ENCODE measurements at places on chromosomes 7 and 10.

DNA sequence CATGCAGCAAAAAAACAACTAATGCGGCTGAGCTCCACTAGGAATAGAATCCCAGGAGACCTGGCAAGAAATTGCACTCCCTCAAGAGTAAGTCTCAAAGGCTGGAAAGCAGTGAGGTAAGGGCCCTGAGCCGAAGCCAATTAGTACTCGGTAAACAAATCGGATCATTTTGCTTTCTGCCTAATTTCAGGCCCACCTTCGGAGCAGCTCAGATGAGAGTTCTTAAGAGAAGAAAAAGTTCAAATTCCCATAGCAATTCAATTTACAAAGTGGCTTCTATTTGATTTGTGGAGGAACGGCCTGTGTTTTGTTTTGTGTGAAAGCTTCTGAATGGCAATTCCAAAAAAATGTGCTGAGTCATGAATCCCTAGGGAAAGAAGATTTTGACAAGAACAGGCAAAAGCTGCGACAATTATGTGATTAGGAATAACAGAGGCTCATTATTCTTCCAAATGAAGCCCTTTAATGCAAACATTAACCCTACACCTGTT is 60.9 kb downstream of the SLC16A9 start:
- no peak for DNase-seq

DNA sequence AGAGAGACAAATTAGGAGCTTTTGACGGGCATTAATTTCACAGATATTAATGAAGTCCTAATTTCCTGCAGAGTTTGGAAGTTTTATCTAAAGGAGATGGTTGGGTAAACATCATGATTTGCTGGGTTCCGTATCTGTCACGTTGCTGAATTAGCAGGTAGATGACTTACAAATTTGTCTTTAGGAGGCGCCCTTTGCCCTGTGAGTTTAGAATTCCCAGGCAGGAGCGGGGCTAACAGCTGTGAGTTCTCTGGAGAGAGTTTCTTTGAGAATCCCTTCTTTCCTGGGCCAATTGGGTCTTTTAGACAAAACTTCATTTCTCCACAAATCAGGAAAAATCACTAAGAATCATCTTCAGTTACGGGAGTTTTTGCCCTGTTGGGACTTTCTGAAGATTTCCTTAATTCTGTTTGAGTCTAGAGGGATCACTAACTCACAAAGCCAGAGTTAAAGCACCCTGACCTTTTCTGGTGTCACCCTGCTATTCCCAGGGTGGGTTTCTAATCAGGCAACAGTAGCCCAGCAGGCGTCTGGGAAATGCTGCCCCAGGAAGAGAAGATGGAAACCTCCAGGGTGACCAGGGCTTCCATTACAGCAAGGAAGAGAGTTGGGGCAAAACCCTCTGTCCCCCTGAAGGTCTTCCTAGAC is 63.7 kb downstream of the PRKCQ start:
- DNase-seq = no peak

DNA sequence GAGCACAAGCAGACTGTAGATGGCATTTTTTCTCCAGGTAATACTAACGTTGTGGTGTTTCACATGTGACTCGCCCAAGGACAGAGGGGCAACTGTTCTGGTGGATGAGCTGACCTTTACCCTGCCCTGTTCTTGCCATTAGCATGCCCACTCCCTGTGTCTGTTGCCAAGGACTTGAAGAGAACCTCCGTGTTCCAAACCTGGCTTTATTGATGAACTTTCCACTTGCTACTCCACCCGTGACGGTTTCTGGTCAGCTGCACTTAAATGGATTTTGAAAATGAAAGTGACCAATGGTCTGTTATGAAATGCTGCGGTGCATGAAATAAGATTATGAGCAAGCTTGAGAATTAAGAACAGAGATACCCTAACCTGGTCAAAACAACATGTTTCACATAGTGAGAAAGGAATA is 30.4 kb downstream of the LRRC4 start:
- DNase-seq = no peak

GRCh38 chr7:117837841-117838240 is 35.4 kb downstream of the CTTNBP2 start:
- DNase-seq = no peak

- no peak for DNase-seq
Observed at GRCh38 chr10:47321521-47322195, 596 bp upstream of the GDF2 start.

DNA sequence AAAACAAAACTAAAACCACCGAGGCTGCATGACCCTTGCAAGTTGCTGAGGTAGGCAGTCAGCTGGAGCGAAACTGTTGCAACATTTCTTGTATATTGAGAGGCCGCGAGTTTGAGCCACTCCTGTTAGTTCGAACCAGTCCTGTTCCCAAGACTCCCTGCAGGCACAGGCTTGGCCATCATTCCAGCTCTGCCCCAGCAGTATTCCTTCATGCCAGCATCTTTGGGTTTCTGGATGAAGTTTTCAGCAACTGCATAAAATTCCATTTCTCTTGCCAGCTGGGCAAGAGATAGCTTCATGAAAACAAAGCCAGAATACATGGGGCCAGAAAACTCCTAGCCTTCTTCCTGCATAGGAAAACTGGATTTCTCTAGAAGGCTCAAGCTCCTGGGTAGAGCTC is 207.6 kb downstream of the FRMD4A start:
- no peak for DNase-seq

GRCh38 chr10:72764151-72764550 is 72.2 kb downstream of the MCU start:
- no peak for DNase-seq

GRCh38 chr7:86784765-86785164 is 141.1 kb downstream of the GRM3 start:
- DNase-seq = no peak

GRCh38 chr10:43946445-43946844 is 297.8 kb upstream of the ZNF32 start:
- no peak for DNase-seq

- DNase-seq = no peak
Observed at GRCh38 chr7:2707481-2707880, 19.5 kb downstream of the AMZ1 start.

DNA sequence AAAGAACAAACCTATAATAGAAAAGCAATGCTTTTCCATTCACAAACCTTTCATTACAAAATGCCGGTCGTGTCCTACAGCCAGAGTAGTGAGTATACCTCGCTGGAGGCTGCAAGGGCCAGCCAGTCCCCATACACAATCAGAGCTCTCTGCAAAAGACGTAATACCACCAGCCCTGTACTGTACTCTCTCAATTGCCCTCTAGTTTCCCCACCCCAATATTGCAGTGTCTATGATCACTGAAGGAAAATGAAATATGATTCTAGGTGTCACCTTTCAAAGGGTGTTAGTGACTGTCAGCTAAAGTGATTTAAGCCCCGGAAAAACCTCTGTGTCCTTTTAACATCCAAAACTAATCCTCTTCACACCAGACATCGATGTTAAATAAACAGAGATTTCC is 24.8 kb downstream of the PLXNA4 start:
- DNase-seq = no peak

- no peak for DNase-seq
Observed at GRCh38 chr10:74877898-74878297, 51.5 kb downstream of the KAT6B start.

GRCh38 chr7:23544913-23545354 is 13.2 kb upstream of the TRA2A start:
- DNase-seq = no peak

DNA sequence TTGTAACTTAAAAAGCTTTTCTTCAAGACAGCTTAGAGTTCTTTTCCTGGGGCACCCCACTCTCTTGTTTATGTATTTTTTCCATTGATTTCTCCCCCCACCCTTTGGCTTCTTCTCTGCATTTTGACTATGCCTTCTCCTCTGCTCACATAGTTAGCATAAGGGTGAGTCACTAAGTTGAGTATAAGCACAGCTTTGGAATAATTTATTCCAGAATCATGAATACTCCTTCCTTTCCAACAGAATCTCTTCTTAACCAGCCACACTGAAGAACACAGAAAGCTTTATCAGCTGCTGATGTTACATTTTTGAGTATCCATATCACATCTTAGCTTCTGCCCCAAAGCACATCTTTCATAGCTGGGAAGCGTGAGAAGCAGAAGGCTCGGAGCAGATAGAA is 449.5 kb upstream of the MKI67 start:
- DNase-seq = no peak

DNA sequence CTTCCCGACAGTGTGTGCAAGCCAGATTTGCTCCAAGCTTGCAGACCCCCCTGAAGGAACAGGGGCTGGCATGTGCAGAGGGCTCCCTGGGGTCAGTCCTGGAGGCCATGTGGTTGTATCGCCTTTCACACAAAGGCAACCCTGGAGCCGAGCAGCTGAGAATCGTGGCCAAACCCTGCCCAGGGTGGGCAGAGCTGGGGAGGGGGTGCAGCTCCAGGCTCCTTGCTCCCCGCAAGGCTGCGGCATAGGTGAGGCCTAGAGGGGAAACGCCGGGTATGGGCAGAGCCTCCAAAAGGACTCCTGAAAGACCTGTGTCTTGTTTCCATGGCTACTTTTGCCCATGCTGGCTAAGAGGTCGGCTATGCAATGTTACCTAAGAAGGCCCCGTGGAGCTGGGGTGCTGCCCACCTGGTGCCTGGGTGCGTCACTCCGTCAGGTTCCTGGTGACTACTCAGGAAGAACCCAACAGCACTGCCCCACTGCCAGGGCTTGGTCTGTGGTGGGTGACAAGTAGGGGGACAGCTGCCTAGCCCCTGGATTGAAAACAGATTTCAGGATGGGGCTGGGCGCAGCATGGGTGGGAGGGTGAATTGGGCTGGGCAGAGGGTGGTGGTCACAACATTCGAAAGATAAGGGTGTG is 171.0 kb upstream of the SHH start:
- DNase-seq = no peak

DNA sequence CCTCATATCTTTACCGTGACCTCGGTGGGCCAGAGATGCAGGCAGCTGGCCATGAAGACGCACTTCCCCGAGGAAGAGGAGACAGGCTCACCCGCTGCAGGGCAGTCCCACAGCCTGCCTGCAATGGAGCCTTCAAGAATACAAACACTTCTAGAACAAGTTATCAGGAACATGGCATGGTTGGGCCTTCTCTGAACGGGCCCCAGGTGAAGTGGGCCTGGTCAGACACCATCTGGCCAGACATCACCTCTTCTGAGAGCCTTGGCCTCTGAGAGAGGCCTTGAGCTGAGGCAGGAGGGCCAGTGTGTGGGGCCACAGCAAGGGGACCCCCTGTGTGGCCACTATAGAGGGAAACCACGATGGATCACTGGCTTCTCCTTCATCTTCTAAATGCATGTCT is 112.4 kb upstream of the GDF10 start:
- no peak for DNase-seq

- DNase-seq = no peak
Observed at GRCh38 chr7:25642849-25643248, 414.6 kb upstream of the NPVF start.

DNA sequence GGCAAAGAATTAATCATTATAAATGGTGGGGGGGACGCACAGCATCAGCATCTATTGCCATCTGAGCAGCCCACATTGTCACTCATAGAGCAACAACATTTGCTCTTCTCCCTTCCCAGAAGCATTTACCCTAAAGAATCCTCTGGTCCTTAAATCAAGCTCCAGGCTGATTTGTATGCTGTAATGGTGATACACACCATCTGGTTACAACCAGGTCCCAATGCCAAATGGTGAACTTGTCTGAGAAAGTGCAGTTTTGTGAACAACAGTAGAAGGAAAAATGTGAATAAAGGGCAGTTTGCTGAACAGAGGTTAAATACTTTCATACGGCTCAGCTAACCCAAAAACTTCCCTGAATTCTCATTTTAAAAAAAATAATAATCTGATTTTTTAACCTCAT is 38.8 kb upstream of the TCF7L2 start:
- DNase-seq = no peak

DNA sequence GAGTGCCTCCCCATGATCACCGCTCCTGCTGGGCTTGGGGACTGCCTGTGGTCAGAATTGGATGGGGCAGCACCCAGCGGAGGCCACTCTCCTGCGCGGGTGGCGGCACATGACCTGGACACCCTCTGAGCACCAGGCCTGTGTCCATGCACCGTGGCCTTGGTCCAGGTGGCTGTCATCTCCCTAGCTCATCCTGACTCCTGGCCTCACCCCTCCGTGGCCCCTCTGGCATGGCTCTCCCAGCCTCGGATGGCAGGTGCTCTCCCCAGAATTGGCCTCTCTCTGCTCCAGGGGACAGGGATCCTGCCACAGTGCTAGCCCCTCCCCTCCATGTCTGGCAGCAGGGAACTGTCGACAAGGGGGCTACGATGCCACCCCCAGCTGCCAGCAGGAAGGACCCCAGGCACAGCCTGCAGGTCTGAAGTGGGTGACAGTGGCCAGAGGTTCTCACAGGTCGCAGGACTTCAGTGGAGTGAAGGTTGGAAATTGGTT is 37.2 kb upstream of the BTBD16 start:
- DNase-seq = no peak

DNA sequence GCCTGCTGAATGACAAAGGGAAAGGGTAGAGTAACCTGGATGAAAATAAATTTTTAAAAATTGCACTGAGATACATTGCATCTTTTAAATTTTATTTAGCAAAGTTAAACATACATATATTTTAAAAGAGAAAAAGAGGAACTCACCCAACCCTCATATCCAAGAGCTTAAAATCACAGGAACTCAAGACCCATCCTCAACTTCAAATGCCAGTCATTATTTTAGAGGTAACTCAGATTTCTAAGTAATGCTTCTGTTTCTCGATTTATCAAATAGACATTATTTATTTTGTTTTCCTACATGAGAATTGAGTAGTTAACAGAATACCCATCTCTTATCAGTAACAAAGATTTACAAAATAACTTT is 32.4 kb upstream of the KMT2E start:
- no peak for DNase-seq

DNA sequence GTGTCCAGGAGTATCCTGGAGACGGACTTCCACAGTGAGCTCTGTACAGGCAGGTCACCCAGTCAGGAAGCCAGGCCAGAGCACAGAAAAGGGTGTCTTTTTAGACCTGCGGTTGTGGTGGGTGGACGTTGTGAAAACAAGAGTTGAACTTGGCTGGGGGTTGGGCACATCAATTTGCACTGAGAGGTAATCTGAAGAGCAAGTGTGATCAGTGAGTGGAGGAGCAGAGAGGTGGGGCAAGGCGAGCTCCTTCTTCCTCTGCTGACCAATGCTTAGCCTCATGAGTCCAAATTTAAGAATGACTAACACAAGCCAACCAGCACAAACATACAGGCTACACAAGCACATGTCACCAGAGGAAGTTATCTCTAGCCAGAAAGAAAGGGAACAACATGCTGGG is 310.8 kb downstream of the TCERG1L start:
- DNase-seq = no peak

- DNase-seq = no peak
Observed at GRCh38 chr10:104256335-104256961, 1.8 kb downstream of the GSTO1 start.

DNA sequence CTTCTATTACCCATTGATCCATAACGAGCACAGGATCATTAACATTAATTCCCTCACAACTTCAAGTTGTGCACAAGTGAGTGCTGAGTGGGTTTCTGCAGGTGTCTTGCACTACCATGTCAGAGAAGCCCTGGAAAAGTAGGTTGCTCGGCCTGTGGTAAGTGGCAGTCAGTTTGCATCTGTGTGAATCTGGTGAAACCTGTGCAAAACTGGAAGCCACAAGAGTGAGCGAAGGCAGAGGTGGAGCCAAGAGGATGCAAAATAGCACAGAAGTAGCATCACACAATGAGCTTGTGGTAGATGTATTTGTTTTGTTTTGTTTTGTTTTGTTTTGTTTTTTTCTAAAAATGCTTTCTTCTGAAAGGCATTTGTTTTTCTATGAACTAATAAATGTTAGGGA is 181.5 kb downstream of the THSD7A start:
- no peak for DNase-seq

GRCh38 chr7:41869997-41870396 is 167.1 kb upstream of the INHBA start:
- DNase-seq = no peak

- no peak for DNase-seq
Observed at GRCh38 chr7:103142494-103142893, 6.4 kb downstream of the NAPEPLD start.

GRCh38 chr7:17633067-17633466 is 307.2 kb downstream of the SNX13 start:
- no peak for DNase-seq

Data from activated CD4-positive, CD25-positive, alpha-beta regulatory T cell (primary cell).